Activated T-helper 1 cell treated with anti-CD3 and anti-CD28 coated beads, Interleukin-12 subunit alpha, Interleukin-12 subunit beta, Interleukin-2, Interleukin-4 antibody, amounts not matched to agents 30 ng/mL and 10 ng/mL and 1 ng/mL, durations not matched to agents 14 hours and 24 hours and 36 hours (primary cell): ENCODE measurements at places on chromosomes 4 and X. TPM values are rescaled to one million over a fixed set of nuclear protein-coding genes. Genes with fewer than 3 reads are reported as not detected.

Gene DGAT2L6
- not detected in 2 replicates for total RNA-seq

Gene MAGEA10
- total RNA-seq: not detected in 2 replicates

Gene RAB41
- total RNA-seq: not detected in 2 replicates

Gene PITX2
- total RNA-seq: not detected in 2 replicates

Gene F9
- not detected in 2 replicates for total RNA-seq

Gene MAGEA11
- total RNA-seq: not detected in 2 replicates

Gene LPAR4
- total RNA-seq: not detected in 2 replicates

Gene SSX2B
- not detected in 2 replicates for total RNA-seq

Gene VSIG4
- total RNA-seq: not detected in 2 replicates

Gene SYTL5
- not detected in 2 replicates for total RNA-seq

Gene UGT2A1
- total RNA-seq: not detected in 2 replicates

Gene MTTP
- total RNA-seq: 0.29 TPM in 1 of 2 replicates, not detected in the other

Gene ATP2B3
- 0.05 TPM in 1 of 2 replicates, not detected in the other for total RNA-seq

Gene BGN
- not detected in 2 replicates for total RNA-seq
